ENCODE measurements at places on chromosomes 2 and 18. TPM values are rescaled to one million over a fixed set of nuclear protein-coding genes. Genes with fewer than 3 reads are reported as not detected.

- no peak for DNase-seq
Measured at GRCh38 chr2:237993701-237994100, 26.9 kb downstream of the UBE2F start.

- no peak for DNase-seq
Measured at GRCh38 chr2:211216221-211216620, 659.8 kb downstream of the CPS1 start.

DNA sequence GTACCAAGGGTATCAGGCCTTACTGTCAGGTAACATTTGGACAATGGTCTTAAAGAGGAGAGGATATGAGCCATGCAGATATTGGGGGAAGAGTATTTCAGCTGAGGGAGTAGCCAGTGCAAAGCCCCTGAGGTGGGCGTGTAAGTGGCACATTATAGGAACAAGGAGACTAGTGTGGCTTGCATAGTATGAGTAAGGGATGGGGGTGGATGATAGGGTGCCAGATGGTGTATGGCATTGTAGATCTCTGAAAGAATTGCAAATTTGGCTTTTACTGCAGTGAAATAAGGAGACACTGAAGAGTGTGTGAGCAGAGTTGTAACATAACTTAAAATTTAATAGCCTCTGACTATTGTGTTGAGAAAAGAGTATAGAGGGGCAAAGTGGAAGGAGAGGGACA is 244.0 kb downstream of the PDE11A start:
- DNase-seq: no peak

DNA sequence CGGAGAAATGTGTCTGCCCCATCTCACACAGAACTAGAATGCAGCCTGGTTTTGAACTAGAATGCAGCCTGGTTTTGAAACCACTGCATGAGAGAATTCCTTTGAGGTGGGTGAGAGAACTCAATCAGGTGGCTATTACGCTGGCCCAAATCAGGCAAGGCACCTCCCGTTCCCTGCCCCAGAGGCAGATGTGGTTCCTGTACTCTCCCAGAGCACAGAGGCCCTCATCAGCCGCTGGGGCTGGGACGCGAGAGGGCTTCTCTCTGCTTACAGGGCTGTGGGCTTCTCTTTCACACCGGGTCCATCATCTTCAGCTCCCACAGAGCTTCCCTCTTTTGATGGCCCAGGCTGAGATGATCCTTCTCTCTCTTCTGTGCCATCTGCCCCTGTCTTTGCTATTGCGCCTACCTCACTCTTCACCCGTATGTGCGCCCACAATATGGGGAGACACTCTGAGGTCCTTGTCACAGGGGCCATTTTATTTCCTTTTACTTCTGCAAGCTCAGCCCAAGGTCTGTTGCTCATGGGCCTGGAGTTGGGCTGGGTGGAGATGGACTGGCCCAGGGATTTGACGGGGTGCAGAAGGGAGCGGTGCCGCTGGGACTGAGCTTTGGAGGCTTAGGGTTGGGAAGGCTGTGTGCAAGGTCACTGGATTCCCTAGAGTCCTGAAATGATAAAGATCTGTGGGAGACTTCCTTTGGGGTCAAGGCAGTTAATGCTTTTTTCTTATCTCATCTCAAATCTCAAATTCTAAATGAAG is 84.4 kb upstream of the HS6ST1 start:
- DNase-seq: no peak

- DNase-seq: no peak
Measured at GRCh38 chr18:56233595-56233994, 404.8 kb downstream of the TXNL1 start.

The ASAP2 gene
- total RNA-seq: 0.10 TPM
